NCI-H82 (cell line): ENCODE measurements at places on chromosomes 7 and 10.

GRCh38 chr7:133614251-133614650 lies 361.4 kb downstream of the EXOC4 start:
- DNase-seq = no peak

- DNase-seq = no peak
These were observed 99.1 kb downstream of the CABCOCO1 start for GRCh38 chr10:61761825-61762217.

DNA sequence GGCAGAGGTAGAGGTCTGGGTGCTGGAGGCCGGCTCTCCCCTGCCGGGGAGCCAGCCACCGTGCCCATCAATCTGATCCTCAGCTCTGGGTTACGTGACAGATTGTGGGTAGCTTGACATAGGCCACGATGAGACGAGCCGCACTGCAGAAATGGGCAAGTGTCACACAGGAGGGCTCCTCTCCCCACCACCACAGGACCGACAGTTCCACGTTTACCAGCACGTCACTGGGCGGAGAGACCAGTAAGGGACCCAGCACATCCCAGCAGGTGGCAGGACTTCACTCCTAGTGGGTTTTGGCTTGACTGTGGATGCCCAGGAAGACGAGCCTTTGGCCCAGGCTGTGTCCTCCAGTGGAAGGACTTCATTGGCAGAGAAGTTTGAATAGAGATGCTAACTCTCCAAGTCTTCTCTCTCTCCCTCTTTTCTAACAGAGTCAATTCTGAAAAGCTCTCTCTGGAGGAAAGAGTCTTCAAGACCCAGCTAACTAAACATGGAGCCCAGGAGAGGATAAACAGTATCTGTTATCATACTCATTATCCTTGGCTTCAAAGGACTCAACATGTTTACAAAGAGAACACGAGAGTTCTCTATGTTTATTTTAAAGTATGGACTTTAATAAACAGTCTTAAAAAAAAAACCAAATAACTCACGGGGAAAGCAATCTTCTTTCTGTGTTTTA lies 129.3 kb upstream of the JCAD start:
- DNase-seq = no peak

DNA sequence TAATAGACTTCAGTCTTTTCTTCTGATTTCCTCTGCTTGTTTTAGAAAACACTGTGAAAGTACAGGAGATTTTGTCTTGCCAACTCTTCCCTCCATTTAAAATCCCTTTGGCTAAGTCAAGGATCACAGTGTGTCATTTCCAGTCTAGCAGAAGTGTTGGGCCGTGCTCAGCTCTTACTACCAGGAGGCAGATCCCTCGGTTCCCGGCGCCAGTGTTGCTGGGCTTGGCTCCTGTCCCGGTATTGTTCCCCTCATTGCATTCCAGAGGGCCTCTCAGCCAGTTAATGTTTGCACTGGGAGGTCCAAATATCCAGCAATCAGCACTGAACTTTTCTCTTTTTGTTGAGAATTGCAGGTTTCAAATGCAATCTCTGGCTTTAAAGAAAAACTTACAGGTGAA lies 612.1 kb upstream of the MGMT start:
- DNase-seq = no peak

- DNase-seq = peak; percentile 77
These were observed 50.7 kb upstream of the AMPH start for GRCh38 chr7:38681882-38682281.
